ENCODE measurements at places on chromosomes 16 and 17.
A peak's percentile ranks its signal among the peaks of the same experiment; 100 is the strongest.

- DNase-seq = no peak
These were observed 14.2 kb downstream of the ETV4 start for GRCh38 chr17:43531955-43532354.

DNA sequence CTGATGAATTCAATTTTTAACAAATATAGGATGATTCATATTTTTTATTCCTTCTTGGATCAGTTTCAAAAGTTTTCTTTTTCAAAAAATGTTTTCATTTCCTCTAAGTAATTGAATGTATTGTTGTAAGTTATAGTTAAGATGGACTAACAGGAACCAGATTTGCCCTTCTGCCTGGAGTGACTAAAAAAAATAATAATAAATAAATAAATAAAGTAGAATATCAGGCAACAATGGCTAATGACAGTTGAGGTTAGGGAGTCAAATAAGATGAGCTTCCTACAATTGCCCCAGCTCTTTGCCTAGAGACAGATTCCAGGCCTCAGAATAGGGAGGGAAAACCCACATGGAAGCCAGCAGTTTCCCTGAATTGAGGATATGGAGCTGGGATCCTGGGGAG, 73.7 kb upstream of the MSI2 start:
- DNase-seq = no peak

GRCh38 chr16:87701078-87701460, 64.7 kb downstream of the KLHDC4 start:
- DNase-seq = no peak

DNA sequence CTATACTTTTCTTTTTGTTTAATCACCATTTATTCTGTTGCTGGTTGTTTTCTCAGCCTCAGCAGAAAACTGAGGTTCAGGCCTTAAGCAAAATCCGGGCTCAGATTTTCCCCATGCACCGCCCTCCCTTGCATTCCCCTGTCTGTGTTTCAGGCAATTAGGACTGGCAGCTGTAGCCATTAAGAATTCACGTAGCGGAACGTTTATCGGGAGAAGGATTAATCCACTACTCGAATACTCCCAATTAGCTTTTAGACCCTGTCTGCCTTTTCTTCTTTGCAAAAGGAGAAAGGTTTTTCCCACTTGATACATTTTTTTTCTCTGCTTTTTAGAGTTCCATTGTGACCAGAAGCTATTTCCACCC, 173.1 kb downstream of the RPTOR start:
- DNase-seq = no peak

GRCh38 chr17:63395075-63395805, 50.9 kb downstream of the CYB561 start:
- DNase-seq = peak; percentile 66

DNA sequence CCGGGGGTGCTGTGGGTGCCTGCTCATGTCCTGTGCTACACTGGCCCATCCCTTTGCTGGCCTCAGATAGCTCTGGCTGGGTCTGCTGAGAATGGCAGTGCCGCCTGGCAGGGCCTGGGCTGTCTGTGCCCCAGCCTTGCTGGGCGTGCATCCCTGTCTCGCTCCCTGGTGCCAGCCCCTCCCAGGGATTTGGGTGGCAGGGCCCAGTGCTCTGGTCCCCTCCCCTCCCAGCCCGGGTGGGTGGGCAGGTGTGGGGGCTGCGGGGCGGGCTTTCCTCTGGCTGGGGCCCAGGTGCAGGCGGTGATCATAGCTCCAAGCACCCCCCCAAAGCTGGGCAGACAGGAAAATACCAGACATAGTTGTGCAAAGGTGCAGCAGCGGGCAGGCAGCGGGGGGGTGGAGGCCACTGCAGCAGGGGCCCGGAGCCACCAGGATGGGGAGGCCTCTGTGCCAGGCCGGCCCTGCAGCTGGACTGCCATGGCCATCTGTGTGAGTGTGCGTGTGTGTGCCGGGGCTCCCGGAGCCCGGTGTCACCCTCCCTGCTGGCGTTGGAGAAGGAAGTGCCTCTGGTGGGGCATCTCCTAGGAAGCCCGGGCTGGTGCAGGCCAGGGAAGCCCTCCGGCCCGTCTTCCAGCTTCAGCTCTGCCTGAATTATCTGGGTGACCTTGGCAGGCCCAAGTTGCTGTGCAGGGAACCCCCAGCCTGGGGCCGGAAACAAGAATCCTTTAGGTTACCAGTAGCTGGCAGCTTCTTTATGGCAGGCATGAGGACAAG, 7.4 kb downstream of the GLIS2 start:
- DNase-seq = no peak

- no peak for DNase-seq
These were observed 31.6 kb downstream of the AATF start for GRCh38 chr17:36980280-36980761.

GRCh38 chr16:89316701-89317100, 99.2 kb downstream of the ZNF778 start:
- DNase-seq = no peak

DNA sequence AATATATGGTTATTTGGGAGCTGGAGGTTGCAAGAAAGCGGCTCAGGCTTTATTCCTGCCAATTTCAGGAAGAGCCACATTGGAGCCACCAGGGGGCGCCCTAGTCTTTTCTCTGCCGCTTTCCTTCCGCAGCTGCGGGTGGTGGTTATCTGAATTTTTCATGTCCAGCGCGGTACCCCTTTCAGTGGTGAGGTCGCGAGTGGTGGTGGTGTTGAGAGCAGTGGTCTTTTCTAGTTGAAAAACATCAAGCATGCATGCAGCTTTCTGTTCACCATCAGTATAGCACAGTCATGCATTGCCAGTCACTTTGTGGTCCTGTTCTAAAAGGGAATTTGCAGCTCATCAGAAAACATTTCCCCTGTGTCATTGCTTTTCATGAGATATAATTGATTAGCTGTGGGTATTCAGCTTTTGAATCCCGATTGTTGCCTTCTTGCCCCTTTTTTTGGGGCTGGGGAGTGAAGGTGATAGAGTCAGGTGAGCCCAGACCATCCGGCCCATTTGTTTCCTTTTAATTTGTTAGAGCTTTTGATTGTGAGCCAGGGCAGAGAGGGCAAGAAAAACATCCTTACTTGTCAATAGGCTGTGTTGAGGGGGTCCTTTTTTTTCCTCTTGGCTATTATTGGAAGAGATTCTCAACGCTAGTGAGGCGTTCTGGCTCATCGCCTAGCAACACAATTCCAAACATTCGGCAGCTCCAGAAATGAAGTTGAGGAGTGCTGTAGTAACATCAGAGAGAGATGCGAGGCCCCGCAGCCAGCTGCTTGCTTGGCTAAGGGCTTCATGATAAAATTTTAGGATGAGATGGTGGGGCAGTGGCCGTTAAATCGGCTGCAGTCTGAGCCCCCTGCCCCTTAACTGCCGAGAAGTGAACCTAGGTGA, 119.0 kb downstream of the SNX29 start:
- no peak for DNase-seq
